Frontal cortex (tissue), 4 donors: ENCODE measurements at places on chromosomes 5 and 9. TPM values are rescaled to one million over a fixed set of nuclear protein-coding genes. Genes with fewer than 3 reads are reported as not detected.

- no peak for DNase-seq
These were observed 15.3 kb upstream of the FIBCD1 start for GRCh38 chr9:130954317-130954716.

DNA sequence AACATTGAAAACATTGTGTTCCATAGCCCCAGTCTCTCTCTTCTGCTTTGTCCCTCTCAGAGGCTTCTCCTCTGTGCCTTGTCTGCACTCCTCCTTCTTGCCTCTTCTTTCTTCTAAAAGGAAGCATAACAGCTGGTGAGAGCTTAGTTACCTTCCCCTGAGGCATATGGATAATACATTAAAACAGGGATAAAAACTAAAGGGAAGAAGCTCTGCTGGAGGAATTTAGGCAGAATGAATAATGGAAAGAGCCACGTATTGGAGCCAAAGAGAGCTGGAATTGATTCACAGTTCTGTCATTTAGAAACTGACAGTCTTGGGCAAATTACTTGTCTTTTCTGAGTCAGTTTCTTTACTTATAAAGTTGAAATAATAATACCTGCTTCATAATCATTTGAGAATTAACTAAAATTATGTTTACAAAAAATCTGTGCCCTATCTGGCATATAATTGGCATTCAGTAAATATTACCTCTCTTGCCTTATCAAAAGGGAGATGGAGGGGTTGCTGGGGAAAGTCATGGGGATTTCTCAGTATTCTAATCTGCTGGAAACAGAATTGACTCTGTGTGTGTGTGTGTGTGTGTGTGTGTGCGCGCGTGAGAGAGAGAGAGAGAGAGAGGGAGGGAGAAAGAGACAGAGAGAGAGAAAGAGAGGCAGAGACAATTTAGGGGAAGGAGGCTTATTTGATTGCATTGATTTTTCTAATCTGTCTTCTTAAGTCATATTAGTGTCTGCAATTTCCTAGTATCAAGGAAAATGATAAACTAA is 20.2 kb downstream of the ZNF474 start:
- no peak for DNase-seq

DNA sequence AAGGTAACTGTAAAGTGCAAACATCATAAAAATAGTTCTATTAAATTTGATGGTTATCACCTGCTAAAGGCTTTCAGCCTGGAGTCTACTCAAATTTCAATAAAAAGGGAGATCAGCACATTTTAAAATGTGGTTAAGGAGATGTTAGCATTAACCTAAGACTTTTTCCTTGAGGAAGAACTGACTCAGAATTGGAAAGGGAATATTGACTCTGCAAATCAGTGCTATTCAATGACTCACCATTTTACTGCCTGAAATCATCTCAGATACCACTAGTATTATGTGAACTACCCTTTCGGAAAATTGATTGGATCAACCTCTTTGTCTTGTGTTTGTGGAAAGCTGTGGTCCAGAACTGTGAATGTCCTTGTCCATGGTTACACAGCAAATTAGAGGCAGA is 113.3 kb downstream of the ADRB2 start:
- no peak for DNase-seq

- no peak for DNase-seq
These were observed 131.7 kb downstream of the BARX1 start for GRCh38 chr9:93823245-93824072.

DNA sequence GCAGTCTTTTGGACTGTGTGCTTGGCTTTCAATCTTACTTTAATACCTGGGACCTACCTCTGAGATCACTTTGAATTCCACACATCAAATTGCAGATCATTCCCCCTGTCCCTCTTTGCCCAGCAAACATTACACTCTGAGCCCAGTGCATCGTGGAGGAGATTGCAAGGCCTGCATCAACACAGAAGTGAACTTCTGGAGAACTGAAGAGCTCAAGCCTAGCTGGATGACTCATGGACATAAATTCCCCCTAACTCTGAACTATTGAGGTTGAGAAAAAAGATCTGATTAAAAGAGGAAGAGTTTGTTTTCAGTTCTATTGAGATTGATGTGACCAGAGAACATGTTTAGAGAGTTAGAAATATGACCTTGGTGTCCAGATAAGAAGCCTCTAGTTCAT is 316.0 kb upstream of the DMAC1 start:
- no peak for DNase-seq

Gene PKN3
- 0.41 TPM for total RNA-seq

Gene MAML1
- total RNA-seq = 7.3 TPM

Gene FBP2
- not detected for total RNA-seq

Gene CXCL14
- total RNA-seq = 7.7 TPM

- DNase-seq = no peak
These were observed 20.1 kb upstream of the LTC4S start for GRCh38 chr5:179773686-179774040.

DNA sequence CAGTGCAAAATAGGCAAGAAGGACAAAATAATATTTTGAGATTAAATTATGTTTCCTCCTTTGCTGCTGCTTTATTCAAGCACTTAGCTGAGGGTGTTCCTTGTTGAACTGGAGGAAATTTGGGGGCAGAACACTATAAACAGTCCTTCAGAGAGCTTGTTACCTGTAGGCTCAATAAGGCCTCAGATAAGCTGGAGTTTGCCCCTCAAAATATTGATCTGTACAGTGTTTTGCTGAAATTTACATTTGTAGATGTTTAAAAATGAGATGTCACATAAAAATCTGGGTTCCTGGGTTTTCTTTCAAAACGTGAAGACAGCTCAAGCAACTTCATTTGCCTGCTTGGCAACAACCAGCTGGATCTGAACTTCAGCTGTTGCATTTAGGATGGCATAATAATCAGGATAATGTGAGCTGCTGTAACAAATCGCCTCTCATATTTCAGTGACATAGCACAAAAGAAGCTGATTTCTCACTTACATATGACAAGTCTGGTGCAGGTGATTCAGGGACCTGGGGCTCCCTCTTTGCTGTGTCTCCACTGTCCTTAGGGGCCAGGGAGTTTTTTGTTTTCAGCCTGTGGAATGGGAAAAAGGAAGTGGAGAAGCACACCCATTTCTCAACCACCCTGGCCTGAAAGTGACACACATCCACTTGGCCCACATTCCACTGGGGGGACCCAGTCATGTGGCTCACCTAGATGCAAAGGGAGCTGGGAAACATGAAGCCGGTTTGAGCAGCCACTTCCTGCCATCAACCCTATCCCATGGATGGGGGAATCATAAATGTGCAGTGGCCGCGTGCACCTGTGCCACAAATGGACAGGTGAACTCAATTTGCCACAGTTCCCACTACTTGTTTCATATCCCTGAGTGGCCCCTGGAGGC is 2.4 kb upstream of the PSAT1 start:
- no peak for DNase-seq
